ENCODE measurements at places on chromosomes 2 and 18. TPM values are rescaled to one million over a fixed set of nuclear protein-coding genes. Genes with fewer than 3 reads are reported as not detected.

GRCh38 chr18:41905786-41906527 is 49.1 kb upstream of the PIK3C3 start:
- no peak overlapping the region for H3K27ac ChIP-seq
- H3K36me3 ChIP-seq = no peaks in the 10 kb centered on the region
- DNase-seq = no peak
- H3K4me3 ChIP-seq = no peak overlapping the region
- no peaks in the 10 kb centered on the region for H3K4me1 ChIP-seq
- H3K27me3 ChIP-seq = no peaks in the 10 kb centered on the region

GRCh38 chr2:151238527-151239487 is 22.9 kb downstream of the RBM43 start:
- no peaks in the 10 kb centered on the region for H3K36me3 ChIP-seq
- no peak overlapping the region for H3K27ac ChIP-seq
- H3K4me1 ChIP-seq = peaks cover 5% of the 10 kb centered on the region
- H3K4me3 ChIP-seq = no peak overlapping the region

DNA sequence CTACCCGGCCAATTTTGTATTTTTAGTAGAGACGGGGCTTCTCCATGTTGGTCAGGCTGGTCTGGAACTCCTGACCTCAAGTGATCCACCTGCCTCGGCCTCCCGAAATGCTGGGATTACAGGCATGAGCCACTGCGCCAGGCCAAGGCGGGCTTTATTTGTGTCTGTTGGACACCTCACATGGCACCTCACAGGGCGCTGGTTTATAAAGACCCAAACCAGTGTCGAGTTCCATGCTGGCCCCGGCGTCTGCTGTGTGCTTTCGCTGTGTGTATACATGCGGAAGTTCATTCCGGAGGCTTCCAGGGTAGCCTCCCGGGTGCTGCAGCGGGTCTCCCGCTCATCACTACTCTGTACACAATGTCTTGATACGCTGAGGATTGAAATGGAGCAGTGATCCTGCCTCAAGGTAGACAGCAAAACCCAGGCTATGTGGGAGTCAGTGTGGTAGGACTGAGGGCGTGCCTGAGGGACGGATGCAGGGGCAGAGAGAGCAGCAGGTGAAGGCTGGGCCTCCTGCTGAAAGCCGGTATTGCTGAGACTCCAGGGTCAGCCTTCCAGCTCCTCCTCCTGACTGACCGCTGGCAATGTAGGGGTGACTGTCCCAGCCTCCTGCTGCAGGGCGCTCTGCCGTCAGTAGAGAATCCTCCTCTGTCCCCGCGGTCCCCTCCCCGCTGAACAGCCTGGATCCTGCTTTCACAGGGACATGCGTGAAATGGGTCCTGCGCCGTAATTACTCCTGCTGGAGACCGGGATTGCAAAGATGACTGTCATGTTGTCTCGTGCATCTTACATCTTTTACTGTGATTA is 22.7 kb downstream of the LDLRAD4 start:
- no peaks in the 10 kb centered on the region for H3K27me3 ChIP-seq
- no peaks in the 10 kb centered on the region for H3K36me3 ChIP-seq

Gene RHOB
- total RNA-seq = 193 TPM
